ENCODE measurements at places on chromosomes 7 and 10.

DNA sequence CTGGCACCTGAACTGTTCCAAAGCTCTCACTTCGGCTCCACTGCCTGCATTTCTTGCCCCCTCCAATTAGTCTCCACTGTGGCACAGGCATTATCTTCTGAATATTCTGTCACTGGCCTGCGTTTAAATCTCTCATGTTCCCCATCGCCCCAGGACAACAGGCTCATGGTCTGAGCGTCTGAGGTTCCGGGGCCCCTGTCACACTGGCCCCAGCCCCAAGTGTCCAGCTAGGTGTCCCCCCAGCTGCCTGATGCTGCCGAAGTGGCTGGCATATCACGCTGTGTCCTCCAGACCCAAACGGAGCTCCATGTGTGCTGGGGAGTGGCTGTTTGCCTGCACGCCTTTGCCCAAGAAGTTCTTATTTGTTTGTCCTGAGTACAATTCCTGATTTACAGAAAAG lies 135.4 kb downstream of the TACC2 start:
- no peak for DNase-seq

GRCh38 chr10:118264838-118265470 lies 77.2 kb downstream of the FAM204A start:
- no peak for DNase-seq

GRCh38 chr7:10677668-10678232 lies 295.9 kb upstream of the PHF14 start:
- no peak for DNase-seq

DNA sequence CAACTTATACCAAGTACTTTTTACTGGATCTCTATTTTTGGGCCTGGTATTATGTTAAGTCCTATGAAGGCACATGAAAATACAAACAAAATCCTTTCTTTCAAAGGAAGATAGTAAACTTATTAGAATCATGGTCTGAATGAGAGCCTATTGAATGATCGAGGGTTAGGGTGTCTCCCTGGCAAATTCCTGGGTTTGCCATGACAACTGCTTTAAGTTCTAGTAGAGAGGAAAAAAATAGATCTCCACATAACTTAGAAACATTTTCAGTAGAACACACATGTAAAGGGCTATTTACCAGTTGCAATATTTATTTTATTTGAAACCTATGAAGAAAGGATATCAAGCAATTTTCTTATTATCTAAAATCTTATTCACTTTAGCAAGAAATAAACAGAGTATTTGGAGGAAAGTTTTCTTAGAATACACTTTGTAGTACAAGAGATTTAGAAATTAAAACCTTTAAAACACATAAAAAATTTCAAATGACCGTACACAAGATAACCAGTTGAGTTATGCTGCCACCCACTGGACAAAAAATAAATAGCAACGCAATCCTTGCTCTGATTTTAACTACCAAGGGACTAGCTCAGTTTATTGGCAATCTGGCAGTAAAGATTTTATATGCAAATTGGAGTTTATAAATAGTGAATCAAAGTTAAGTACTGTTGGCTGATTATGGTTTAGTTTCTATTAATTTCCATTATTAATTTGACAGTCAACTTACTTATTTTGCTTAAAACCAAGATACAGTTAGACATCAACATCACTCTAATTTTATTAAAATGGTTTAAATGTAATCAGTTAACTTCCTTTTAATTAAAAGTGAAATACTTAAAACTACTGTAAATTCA lies 33.9 kb downstream of the CACUL1 start:
- no peak for DNase-seq

DNA sequence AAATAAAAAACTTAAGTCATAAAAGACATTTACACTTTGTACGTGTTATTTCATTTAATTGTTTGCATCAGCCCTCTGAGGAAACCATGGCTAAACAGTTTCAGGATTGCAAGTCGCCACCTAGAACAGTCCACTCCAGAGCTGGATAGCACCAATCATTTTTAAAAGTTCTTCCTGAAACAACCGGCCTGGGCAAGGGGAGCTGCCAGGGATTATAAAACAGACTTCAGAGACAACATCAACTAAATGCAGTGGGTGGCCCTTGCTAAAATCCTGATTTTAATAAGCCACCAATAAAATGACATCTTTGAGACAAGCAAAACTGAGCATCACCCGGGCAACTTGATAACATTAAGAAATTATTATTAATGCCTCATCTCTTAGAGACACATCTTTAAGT lies 13.5 kb downstream of the DLG5 start:
- no peak for DNase-seq

DNA sequence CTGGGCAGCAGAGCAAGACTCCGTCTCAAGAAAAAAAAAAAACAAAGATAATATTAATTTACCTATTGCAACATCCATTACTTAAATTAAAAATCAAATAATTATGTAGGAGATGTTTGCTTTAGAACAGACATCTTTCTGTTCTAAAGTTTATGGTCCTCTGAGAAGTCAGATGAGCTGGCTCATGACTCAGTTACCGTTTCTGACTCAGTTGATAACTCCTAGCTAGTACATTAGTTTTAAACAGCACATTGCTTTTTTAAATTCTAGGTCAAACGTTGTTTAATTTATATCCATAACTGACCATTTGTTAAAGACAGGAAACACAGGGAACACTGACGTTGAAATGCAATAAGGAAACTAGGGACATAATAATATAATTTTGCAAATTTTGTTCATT lies 162.7 kb downstream of the ETV1 start:
- no peak for DNase-seq

- DNase-seq: no peak
Observed at GRCh38 chr7:138670594-138670993, 30.6 kb downstream of the SVOPL start.

DNA sequence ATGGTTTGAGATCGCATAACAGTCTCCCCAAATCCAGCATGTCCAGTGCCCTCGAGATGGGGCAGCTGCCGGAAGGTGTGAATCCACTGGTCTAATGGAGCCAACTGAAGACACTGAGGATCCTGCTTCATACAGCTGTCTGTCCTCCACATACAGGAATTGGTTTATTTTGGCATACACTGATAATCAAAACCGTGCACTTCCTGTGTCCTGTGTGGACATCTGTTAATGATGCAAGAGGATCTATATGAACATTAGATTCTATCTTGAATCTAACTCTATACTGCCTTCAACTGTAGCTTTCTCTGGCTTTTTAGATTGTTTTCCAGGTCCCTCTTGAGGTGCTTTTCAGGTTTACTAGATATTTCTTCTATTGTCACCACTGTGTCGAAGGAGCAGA lies 3.0 kb upstream of the JAZF1 start:
- no peak for DNase-seq

DNA sequence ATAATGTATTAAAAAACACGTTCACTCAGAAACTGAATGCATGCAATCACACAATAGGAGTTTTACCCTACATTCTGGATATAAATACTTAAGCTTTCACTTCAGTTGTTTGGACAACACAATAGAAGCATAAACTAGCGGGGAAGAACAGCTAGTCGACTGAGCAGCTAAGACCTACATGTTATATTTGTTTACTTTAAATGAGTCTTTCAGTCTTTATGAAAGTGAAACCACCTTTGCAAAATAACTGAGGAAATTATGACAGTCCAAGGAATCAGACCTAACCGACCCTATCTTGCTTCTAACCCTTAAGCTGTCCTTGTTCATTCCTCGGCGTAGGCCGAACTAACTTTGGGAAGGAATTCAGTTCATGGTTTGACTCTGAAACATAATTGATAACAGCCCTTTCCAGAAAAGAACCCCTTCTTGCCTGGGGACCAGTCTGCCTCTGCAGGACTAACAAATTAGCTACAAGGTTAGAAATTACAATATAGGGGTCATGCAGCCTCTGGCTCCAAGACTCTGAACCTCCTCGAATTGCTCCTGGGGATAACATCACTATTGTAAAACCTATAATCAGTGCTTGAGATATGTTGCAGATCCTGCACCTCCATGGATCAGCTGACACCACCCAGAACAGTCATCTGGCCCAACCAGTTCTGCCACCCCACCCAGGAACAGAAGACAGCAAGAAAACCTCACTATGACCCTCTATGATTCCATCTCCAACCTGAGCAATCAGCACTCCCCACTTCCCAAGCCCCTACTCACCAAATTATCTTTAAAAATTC lies 185.1 kb upstream of the KLF6 start:
- DNase-seq: no peak

DNA sequence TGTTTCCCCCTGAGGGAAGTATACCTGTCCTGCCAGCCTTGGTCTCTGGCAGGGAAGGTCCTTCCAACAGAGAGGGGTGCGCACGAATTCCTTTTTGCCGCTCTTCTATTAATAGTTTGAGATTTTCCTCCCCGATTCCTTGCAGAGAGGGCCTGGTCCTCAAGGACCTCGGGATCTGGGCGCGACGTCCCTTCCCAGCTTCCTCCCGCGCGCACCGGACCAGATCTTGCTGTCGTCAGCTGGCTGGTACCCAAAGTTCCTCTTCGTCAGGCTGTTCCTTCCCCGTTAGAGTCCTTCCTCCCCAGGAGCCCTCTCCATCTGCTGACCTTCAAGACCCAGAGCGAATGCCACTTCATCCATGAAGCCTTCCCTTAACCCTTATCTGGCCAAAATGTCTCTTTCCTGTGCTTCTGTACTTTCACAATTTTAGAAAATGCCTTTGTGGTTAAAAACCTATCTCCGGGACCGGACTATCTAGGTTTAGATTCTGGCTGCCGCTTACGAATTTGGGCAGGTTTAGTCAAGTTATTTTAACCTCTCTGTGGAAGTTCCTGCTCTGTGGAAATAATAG lies 851 bp upstream of the GOT1 start:
- DNase-seq: no peak

DNA sequence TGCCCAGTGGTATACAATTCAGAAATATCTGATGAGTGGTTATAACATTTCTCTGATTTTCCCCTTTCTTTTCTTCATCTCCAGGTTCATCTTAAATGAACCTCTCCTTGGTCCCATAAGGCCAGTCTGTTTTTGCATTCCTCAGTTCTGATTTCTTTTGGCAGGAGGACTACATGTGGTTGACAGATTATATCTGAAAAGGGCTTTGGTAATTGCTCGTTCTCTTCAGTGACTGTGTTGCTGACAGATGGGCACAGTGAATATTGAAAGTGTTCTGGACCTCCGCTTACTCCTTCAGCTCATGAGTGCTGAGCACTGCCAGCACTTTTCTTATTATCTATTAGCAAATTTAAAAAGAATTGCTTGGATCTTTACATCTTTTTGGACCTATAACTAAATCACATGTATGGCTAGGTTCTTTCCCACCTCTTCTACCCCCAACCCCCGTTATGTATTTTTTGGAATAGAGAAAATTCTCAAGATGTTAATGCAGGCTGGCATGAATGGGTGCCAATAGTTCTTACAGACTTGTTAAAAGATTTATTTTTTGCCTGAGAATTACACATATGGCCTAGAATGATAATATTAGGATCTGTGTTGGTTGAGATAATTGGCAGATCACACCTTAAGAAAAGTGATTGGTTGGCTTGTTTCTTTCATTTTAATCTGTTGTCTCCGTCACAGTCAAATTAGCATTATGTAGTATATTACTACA lies 323.0 kb downstream of the EXOC4 start:
- no peak for DNase-seq

GRCh38 chr10:129658376-129659072 lies 191.5 kb downstream of the MGMT start:
- DNase-seq: no peak

DNA sequence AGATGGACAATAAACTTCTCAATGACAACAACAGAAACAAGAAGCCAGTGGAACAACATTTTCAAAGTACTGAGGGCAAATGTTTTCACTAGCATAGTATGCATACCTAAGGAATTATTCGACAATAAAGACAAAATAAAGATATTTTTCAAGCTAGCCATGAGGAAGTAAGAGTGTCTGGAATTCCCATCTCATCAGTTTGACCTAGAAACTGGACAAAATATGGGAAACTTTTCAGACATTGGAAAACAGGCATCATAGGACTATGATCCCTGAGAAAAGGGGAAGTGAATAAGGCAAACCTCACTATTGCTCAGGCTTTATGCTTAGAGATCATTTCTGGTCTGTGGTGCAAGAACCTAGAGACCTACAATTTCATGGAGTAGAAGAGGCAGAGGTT lies 86.3 kb downstream of the OAT start:
- DNase-seq: no peak

GRCh38 chr7:25624833-25625232 lies 396.5 kb upstream of the NPVF start:
- no peak for DNase-seq

DNA sequence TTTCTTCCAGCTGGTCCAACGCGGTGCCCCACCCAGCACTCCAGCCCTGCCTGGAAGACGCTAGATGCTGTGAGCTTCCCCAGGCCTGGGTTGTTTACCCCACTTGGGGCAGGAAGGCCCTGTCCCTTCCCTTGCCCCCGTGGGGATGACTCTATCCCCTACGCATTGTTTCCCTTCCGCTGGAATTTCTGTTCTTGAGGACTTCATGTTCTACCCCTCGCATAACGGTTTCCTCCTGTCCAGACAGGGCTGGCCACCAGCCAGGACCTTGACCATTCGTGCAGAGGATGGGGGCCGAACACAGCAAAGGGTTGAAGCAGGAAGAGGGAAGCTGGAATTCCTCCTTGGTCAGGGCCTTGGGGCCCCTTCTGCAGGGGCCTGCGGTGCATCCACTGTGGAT lies 14.7 kb upstream of the SERPINE1 start:
- DNase-seq: no peak

Data from DMS79 (cell line).